ENCODE measurements at places on chromosomes 13 and 19. TPM values are rescaled to one million over a fixed set of nuclear protein-coding genes. Genes with fewer than 3 reads are reported as not detected.

The DNAAF3 gene
- 0.26 TPM for total RNA-seq

The ZNF324B gene
- 11.3 TPM for total RNA-seq

The ERVK3-1 gene
- 31.8 TPM for total RNA-seq

The SH2D3A gene
- total RNA-seq, result not detected

The ADGRE3 gene
- total RNA-seq, result not detected

The TUBB4A gene
- not detected for total RNA-seq

The MUC16 gene
- not detected for total RNA-seq

The ZNF28 gene
- 7.3 TPM for total RNA-seq

The SGCG gene
- total RNA-seq, result 1.3 TPM

The RDH13 gene
- 4.3 TPM for total RNA-seq

The CGB3 gene
- total RNA-seq, result not detected

The MIR17HG gene
- 3.3 TPM for total RNA-seq

The ARRDC5 gene
- not detected for total RNA-seq

The ZNF578 gene
- total RNA-seq, result 5.2 TPM

The CRLF1 gene
- total RNA-seq, result 110 TPM

The FCGBP gene
- 1.1 TPM for total RNA-seq

The CYP2A7 gene
- not detected for total RNA-seq

The ZNF134 gene
- total RNA-seq, result 19.7 TPM

The APLP1 gene
- 11.0 TPM for total RNA-seq

The SMAD9 gene
- 4.2 TPM for total RNA-seq

The FCHO1 gene
- total RNA-seq, result 0.16 TPM

The CGB5 gene
- not detected for total RNA-seq

The ZNF765 gene
- total RNA-seq, result 8.5 TPM

The ATXN8OS gene
- not detected for total RNA-seq

The LRRC8E gene
- total RNA-seq, result 4.2 TPM

The APBA3 gene
- 12.5 TPM for total RNA-seq

The PSG2 gene
- total RNA-seq, result not detected

The FOSB gene
- 0.79 TPM for total RNA-seq

The COX6B1 gene
- 566 TPM for total RNA-seq

The CEACAM16 gene
- not detected for total RNA-seq

The ICAM5 gene
- total RNA-seq, result 0.69 TPM

The LILRA2 gene
- total RNA-seq, result not detected

The SPACA4 gene
- not detected for total RNA-seq

The CEACAM3 gene
- total RNA-seq, result not detected

The PSG1 gene
- under 0.01 TPM for total RNA-seq

Data from bronchial smooth muscle cell (primary cell).